Activated T-helper 1 cell treated with Interleukin-2 at 50 U/mL for 16 hours (primary cell): ENCODE measurements at places on chromosomes 7 and 10.
A peak's percentile ranks its signal among the peaks of the same experiment; 100 is the strongest.

DNA sequence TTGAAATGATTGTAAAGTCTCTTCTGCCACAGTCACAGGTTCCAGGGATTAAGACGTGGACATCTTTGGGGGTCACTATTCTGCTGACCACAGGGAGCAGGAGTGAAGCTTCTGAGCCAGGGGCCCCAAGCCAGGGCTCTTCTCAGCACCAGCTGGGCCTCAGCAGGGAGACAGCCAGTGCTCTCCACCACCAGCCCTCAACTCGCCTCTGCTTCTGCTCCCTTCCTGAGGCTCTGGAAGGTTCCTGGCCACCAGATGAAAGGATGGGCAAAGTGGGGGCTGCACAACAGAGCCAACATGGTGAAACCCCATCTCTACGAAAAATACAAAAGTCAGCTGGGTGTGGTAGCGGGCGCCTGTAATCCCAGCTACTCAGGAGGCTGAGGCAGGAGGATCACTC lies 11.2 kb upstream of the CRYGN start:
- no peak for DNase-seq

DNA sequence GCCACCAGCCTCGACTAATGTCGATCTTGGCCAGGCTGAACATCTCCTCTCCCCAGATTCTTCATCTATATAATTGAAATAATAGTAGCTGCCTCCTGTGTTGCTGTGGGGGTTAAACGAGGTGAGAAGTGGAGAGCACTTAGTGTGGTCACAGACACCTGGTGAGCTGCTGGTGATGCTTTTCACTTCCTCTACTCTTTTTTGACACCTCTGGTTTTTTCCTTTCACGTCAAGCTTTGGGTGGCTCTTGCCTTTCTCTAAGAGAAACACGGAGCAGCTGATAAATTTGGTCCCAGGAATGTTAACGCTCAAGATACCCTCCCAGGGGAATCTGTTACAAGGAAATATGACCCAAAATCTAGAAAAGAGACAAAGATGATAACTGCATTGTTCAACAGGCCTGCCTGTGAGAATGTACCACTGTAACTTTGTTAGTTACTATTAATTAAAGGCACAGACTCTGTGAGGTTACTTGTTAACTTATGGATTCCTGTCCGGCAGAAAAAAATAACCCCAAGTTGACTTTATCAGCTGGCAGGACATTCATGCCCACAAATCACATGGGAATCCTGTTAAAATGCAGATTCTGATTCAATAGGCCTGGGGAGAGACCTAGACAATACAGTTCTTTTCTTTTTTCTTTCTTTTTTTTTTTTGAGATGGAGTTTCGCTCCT lies 9.5 kb upstream of the NPFFR1 start:
- no peak for DNase-seq

GRCh38 chr7:30977896-30978564 lies 14.3 kb downstream of the GHRHR start:
- no peak for DNase-seq

DNA sequence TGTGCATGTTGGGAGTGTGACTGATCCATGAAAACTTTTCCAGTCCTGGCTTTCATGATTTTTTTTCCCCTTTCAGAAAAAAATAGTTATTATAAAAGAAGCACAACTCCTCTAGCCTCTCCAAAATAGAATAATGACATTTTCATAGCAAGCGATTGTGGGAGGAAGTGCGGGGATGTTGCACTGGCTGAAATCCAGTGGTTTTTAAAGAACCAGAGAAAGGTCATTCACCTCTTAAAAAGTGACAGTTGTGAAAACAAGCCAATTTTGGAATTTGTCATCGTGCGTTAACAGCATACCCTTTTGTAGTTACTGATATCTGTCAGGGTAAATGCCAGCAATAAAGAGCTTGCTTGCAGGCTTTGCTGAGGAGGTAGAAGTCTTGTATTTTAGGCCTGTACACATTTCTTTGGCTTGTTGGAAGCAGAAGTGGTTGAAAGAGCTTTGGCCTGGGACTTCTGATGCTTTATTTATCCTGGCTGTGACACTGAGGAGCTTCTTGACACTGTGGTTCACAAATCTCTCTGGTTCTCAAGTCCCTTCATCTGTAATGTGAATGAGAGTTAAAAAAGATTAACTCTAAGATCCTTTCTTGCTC lies 545.9 kb downstream of the REEP3 start:
- DNase-seq, result no peak

- no peak for DNase-seq
These were observed 117.6 kb upstream of the CTTNBP2 start for GRCh38 chr7:117990834-117991233.

- DNase-seq, result no peak
These were observed 3.4 kb downstream of the BICC1 start for GRCh38 chr10:58516119-58516518.

DNA sequence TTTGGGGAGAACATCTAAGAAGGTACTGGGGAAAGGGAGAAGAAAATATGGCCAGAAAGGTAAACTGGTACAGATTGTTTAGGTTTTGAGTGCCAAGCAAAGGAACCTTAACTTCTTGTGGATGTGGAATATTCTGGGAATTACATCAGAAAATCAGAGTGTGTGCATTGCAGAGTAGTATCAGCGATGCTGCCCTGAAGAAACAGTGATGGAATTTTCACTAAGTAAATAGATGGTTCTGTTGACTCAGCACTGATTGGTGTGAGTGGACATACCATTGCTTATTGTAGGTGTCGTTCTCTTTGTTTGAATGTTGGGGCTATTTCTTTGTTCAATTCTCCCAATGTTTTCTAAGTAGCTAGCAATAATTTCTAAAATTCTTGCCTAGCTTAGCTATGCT lies 24.4 kb upstream of the AKR1B1 start:
- DNase-seq, result no peak

DNA sequence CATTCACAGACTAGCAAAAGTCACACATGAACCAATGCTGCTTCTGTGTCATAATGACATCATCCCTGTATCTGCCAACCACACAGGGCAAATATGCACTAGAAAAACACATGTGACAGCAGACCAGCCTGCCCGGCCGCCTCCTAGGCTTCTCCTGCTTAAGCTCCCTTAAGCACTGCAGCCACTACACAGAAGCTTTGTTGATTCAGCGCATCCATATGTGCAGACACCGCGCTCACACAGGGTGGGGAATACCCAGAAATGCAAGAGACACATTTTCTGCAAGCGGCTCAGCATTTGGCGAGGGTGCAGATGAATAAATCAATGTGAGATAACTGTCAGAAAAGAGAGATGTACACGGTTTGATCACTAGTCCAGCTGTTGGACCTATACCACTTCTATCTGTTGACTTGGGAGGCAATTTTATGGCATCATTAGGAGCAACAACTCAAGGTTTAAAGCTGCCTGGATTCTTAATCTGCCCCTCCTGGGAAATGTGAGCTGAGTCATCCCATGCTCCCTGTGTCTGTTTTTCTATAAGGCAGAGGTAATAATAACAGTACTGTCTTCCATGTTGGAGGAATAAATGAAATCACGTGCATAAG lies 33.4 kb downstream of the CPXM2 start:
- DNase-seq, result no peak

GRCh38 chr7:156334636-156335035 lies 305.9 kb upstream of the RNF32 start:
- DNase-seq, result no peak

GRCh38 chr10:7038416-7038815 lies 372.4 kb downstream of the SFMBT2 start:
- no peak for DNase-seq

- DNase-seq, result no peak
These were observed 203.2 kb downstream of the AHR start for GRCh38 chr7:17501441-17502212.

DNA sequence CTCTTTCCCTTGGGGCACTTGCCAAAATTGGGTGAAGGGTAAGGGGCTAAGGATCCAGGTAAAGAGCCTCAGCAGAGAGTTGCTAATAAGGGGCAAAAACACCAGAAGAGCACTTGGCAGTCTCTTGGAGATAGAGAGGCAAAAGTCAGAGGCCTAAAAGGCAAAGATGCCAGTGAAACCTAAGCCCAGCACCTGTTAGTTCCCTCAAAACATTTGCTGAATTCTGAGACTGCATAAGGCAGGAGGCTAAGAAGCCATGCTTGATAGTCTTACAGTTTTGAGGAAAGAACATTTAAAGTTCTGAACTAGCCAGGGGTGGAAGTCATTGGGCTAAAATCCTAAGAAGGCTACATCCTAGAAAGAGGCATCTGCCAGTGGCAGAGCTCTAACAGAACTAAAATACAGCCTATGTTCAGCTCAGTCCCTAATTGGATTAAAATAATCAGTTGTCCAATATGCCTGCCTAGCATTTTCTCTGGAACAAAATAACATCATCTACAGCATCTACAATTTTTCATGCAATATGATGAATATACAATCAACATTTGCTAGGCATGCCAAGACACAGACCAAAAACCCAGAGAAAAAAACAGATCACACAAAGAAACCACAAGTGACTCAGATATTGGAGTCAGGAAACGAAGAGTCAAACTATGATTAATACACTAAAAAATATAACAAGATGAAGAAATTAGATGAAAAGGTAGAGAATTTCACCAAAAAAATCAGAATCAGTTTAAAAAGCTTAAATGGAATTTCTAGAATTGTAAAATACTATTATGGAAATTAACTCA lies 7.7 kb downstream of the HTR7 start:
- DNase-seq, result no peak

GRCh38 chr10:129866894-129867293 lies 97.2 kb downstream of the EBF3 start:
- no peak for DNase-seq

GRCh38 chr7:128178611-128179010 lies 62.5 kb upstream of the LEP start:
- no peak for DNase-seq

- no peak for DNase-seq
These were observed 55.3 kb upstream of the INPP5A start for GRCh38 chr10:132482090-132482800.

DNA sequence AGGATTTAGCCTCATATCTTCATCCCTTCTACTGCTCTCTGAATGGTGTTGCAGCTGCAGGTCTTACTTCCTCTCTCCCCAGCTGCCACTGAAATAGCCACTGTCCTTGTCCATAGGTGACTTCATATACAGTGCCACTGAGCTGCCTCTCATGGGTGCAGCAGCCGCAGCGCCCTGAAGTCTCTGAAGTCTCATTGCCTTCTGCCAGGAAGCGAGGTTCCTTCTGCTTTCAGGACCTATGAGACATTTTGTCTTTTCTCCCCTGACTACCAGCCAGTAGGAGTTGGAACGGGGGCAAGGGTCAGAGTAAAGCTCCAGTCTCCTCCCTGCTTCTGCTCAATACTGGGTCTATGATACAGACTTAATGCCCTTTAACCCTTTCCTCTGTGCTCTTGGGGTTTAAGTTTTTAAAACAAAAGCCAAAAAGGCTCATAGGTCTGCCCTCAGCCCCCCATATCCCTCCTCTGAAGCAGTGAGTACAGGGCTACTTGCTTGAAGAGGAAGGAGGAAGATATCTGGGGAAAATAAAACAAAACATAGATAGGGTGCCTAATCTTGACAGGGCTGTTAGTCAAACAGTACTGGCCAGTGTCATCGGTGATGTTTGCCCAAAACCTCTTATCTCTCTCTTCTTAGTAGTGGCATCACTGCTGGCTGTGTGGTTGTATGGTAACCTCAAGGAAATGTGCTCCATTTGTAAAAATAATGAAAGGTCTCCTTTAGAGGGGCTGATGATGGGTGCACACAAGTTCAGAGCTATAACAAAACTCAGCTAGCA lies 7.1 kb downstream of the PLCE1 start:
- no peak for DNase-seq

GRCh38 chr7:122269241-122269640 lies 35.3 kb downstream of the FEZF1 start:
- DNase-seq, result no peak

- DNase-seq, result peak; percentile 25
These were observed 6.5 kb upstream of the C10orf105 start for GRCh38 chr10:71725998-71726579.

DNA sequence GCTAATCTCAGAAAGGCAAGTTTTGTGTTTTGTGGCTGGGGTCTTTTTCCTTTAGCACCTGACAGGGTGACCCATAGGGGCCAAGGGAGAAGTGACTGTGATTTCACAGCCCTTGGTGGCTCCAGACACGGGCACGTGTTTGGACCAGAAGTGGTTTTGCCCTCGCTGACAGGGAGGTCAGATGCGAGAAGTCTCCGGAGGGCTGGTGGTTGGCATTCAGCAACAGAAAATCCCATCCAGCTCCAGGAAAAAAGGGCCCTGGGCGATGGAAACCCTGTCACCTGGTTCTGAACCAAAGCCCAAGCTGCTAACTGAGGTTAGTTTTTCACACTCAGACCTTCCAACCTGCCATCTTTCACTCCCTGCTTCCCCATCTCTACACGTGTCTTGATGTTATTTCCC lies 272.9 kb downstream of the TRIL start:
- DNase-seq, result no peak

DNA sequence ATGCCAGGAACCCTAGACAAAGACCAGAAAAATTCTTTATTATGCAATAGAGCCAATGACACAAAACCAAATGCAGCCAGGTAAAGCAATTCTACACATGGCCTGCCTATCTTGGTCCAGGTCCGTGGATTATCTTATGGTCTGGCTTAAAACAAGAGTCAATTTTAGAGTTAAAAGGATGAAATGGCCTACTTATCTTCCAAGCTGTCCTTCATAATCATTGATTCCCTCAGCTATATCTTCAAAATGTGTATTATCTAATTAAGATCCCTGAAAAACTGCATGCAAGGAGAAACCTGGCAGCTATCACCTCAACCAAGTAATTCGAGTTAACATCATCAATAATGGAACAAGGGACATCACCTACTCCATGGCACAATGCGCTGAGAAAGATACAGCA lies 479.4 kb upstream of the NRP1 start:
- no peak for DNase-seq

DNA sequence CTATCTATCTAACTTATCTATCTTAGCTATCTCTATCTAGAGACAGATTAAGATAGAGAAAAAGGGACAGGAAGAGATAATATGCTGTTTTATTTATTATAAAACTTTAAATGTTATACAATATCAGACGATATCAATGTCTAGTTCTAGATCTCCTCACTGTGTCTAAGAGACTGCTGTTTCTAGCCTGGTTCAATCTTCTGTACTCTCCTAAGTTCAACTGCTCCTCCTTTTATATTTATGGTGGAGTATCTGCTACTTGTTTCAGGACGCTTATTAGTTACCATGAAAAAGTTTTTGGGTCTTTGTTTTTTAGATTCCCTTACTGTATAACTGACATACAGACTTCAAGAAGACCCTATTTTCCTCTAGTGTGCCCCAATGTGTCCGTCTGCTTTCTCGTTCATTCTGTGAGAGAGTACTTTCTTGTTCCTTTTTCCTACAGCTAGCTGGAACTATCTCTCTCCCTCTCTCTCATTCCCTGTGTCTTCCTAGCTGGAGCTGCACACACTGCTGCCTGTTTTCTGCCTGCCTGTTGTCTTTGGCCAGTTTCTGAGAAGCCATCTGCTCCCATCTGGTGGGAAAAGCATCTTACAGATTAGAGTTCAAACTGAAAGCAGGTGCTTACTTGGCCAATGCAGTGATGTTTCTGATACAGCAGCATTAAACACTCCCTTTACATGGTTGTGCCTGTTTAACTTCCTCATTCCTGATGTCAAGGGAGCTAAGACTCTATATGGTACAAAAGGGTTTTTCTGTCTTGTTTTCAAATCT lies 49.4 kb upstream of the ARL4A start:
- DNase-seq, result no peak
